ENCODE measurements at places on chromosomes 13 and 19.

GRCh38 chr13:102771298-102772041, 2.1 kb downstream of the TEX30 start:
- no peak for DNase-seq

- no peak for DNase-seq
These were observed 44.7 kb upstream of the TFDP1 start for GRCh38 chr13:113539822-113540221.

DNA sequence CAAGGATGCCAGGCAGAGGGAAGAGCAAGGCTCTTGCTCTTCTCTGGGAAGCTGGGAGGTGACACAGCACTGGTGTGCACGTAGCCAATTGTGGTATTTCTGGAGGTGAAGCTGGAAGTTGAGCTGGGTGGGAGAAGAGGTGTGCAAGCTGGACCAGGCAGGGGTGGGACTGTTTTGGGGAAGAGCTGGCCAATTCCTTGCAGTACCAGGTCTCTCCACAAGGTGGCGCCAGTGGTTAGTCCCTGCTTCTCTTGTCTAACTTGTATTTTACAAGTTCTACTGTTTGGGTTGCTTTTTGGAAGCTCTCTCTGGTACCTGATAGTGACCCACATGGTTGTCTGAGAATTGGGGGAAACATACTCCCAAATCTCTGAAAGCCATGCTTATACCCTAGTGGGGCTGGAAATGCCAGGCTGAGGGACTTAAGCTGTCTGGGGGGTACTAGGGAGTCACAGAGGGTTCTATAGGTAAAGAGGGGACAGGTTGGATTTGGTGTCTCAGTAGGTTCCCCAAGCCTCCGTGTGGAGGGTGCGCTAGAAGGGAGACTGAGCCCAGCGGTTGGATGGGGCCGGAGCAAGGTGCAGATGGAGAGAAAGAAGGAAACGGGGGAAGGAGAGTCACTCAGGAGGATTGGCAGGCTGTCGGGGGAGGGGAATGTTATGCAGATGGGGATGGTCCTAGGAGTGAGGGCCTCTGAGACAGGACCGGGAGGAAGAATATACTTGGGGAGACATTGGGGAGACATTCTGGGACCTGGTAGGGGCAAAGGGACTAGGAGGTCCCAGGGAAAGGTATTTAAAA, 3.0 kb downstream of the HPN start:
- peak; percentile 44 for DNase-seq

DNA sequence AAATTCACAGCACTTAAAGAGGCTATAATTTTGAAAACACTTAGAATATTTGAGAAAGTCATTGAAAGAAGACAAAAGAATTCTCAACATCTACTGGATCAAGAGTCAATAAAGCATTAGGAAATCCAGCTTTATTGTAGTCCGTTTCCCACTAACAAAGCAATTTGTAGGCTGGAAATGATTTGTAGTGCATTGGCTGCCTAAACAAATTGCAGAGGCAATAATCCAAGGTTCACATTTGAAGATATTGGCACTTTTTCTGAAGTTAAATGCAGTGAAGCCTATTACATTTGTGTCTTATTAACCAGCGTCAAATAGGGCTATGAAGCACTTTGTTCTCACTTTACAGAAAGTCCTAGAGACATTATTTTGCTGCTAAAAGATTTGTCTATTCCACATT, 848.1 kb upstream of the SLITRK1 start:
- DNase-seq, result no peak

- DNase-seq, result no peak
These were observed 9.6 kb upstream of the ZC3H13 start for GRCh38 chr13:46062185-46062584.

- no peak for DNase-seq
These were observed 41.4 kb downstream of the SLC7A9 start for GRCh38 chr19:32828139-32828538.

DNA sequence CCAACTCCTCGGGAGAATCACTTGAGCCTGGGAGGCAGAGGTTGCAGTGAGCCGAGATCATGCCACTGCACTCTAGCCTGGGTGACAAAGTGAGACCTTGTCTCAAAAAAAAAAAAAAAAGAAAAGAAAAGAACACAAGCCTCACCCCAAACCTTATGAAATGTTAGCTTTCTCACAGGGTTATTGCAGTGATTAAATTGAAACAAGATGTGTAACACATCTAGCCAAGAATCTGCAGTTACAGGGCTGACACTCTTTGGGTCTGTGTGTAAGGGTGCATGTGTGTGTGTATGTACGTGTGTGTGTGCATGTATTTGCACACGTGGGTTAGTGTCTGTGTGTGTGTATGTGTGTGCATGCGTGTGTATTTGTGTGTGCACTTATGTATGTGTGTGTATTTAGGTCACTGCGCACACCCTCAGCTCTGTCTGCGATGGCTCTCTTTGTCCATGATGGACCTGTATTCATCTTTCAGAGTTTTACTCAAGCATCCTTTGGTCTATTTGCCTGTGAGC, 336.3 kb downstream of the UQCRFS1 start:
- no peak for DNase-seq

GRCh38 chr13:28409648-28410047, 85.3 kb downstream of the FLT1 start:
- no peak for DNase-seq

GRCh38 chr19:34244611-34245299, 9.6 kb upstream of the GARRE1 start:
- no peak for DNase-seq

- DNase-seq, result no peak
These were observed 13.8 kb upstream of the MEIS3 start for GRCh38 chr19:47433121-47433520.

DNA sequence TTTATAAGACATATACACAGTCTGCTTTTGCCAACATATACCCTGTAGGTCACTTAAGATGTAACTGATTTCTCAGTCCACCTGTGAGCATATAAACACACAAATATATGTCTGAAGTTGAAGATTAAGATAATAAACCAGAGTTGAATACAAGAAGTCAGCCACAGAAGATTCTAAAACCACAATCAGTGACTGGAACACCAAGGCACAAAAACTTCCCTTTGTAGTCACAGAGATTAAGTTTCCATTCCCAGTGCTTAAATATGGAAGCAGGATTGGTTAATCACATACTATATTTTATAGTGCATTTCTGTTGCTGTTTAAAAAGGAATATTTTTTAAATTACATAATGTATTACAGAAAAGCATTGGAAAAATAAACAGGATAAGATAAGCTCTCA, 39.9 kb downstream of the MTMR6 start:
- no peak for DNase-seq

DNA sequence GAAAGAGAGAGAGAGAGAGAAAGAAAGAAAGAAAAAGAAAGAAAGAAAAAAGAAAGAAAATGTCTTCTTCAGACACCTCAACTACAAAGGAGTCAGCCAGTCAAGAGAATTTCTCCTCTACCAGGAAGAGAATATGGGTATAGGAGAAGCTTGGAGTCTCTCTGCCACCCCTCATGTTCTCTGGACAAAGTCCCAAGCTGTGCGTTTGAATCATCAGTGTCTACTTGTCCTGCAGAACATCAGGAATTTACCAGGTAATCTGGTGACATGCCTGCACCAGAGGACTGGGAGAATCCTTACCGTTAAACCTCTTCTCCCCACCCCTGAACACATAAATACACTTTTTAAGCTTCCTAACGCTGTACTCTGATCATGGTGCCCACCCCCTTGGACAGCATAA, 119.5 kb downstream of the TM9SF2 start:
- no peak for DNase-seq

GRCh38 chr19:33227242-33227650, 1.6 kb upstream of the SLC7A10 start:
- no peak for DNase-seq

- no peak for DNase-seq
These were observed 285.7 kb downstream of the TBC1D4 start for GRCh38 chr13:75196147-75196837.

DNA sequence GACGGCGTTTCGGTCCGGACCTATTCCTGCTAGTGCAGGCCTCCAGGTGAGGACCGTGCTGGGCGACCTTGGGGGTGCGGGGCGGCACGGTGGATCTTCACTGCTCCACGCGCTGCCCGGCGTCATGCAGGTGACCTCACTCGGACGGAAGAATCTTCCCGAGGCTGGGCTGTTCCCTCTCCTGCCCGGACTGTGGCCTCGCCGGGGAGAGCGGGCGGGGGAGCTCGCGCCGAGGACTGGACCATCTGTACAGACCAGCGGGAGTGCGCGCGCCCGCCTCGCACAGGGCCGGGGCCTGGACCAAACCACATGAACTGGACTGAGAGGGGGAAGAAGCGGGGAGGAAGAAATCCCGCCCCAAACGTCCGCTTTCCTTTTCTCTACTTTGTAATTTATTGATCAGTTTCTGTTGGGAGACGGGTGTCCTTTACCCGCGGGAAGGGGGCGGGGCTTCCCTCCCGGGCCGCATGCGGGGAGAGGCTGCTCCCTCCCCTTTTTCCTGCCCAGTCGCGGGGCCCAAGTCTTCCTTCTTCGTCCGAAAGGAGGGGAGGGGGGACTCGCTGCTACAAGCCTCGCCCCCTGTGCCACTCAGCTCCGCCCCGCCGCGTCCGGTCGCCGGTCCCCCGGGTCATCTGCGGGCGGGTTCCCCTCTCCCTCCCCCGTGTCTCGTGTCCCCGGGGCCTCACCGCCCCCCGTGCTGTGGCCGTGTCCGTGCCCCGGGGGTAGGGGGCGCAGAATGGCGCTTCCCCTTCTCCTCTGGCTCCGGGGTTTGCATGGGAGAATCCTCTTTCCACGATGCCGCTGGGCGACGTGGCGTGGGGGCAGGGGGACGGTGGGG, 4.9 kb downstream of the HRC start:
- DNase-seq, result peak; percentile 61

DNA sequence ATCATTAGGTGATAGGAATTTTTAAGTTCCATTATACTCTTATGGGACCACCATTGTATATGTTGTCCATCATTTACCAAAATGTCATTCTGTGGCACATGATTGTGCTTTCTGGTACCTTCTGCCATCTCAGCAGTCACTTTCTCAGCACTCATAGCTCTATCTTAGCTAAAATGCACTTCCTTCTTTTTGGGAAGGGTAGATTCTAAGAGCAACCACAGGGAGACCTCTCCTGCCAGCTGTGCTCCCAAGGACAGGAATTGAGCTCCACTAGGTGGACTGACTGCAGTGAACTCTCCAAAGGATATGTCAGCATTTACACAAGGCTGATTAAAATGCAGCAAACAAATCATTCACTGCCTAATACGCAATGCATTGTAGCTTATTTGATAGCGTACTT, 91.8 kb upstream of the OBI1 start:
- DNase-seq, result no peak

DNA sequence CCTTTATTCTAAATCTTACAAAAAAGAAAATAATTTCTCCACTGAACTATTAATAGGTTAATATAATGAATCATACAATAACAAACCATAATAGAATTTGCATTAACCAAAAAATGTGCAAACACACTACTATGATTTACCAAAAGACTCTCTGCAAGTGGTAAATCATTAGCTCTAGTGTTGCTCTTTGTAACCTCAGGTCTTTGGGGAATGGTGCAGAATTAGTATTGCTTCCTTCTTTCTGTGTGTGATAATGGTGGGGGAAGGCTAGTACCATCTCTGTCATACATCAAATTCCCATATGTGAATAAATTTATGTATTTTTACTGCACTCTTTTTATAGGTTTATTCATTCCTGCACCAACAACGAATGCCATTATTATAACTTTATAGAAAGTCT, 105.1 kb downstream of the COG6 start:
- DNase-seq, result no peak

DNA sequence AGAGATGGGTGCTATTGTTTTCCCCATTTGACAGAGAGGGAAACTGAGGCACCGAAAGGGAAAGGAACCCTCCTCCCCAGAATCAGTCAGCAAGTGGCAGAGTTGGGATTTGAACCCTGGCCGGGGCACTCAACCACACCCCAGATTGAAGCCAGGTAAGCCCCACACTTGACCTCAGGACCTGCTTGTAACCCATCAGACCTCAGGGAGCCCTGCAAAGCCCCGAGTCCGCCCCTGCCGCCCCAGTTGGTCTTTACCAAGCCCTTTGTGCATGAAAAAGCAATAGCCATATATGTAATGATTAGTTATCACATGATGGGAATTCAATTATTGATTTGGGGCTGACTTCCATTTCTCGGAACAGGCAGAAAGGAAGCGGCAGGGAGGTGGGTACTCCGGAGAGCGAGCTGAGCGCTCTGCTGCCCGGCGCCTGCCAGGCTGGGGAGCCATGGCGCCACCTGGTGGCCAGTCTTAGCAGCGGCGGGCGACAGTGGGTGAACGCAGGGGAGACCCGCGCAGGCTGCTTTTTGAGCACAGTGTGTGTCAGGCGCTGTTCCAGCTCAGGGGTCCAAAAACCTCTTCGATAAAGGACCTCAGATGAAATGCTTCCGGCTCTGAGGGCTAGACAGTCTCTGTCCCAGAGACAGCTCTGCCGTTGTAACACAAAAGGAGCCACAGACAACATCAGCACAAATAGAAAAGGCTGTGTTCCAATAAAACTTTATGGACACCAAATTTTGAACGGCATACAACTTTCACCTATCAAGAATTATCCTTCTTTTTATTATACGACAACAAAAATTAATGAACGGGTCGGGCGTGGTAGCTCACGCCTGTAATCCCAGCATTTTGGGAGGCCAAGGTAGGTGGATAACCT, 82.9 kb upstream of the CACNA1A start:
- DNase-seq, result peak; percentile 86

DNA sequence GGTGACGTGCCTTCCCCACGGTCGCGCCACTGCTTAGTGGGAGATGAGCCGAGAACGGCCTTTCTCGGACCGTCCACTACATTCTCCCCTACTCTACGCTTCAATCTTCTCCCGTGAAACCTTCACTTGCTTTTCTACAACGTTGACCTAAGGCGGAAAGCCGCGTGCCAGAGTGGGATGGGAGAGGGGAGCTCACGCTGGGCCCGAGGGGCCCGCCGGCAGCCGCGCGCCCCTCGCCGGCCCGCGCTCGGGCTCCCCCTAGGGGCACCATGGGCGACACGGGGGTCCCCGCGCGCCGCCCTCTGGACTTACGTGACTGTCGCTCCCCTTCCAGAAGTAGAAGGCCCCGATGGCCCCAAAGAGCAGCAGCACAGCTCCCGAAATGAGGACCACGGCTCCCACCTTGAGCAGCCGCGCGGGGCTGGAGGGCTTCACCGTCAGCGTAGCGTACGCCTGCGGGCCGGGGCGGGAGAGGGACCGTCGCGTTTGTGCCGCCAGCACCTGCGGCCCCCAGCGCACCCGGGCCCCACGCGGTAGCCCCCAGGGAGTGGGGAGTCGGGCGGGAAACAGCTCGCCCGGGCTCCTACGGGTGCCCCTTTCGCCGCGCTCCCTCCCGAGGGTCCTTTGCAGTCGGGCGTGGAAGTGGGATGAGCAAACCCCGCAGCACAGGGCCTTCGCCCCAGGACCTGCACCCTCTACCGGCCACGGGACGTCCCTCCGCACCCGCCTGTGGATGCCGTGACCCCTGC, 727 bp downstream of the CNMD start:
- peak; percentile 1 for DNase-seq

- no peak for DNase-seq
These were observed 442 bp downstream of the REXO1 start for GRCh38 chr19:1847684-1848398.

DNA sequence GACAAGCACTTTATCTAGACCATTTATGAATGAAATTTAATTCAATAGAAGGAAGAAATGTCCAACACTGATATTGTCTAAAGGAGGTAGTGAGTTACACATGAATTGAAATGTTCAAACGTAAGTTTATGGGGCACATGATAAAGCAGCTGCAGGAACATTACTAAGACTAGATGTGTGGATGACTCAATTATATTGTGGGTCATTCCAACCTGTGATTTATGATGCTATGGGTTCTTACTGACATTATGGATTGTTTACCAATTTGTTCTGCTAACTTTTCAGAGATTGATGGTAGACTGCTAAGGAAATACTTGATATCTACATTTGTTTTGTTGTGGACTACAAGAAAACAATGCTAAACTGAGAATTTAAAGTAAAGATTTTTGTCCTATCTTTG, 56.1 kb upstream of the ATXN8OS start:
- no peak for DNase-seq

GRCh38 chr13:80712026-80712425, 371.1 kb upstream of the SPRY2 start:
- DNase-seq, result no peak

Measured in CD4-positive, alpha-beta T cell (primary cell).